Left cardiac atrium (tissue), 4 donors: ENCODE measurements at places on chromosomes 1 and 21. TPM values are rescaled to one million over a fixed set of nuclear protein-coding genes. Genes with fewer than 3 reads are reported as not detected.

The TCHH gene
- 0.03 TPM for total RNA-seq

The MOV10 gene
- total RNA-seq = 15.9 TPM

The FCER1A gene
- 0.94 TPM for total RNA-seq

The RPE65 gene
- total RNA-seq = not detected

The SELL gene
- total RNA-seq = 3.0 TPM

The S100A7 gene
- total RNA-seq = not detected

The AGRN gene
- total RNA-seq = 14.8 TPM

The CAPN8 gene
- total RNA-seq = 0.21 TPM

The ROR1 gene
- 5.7 TPM for total RNA-seq

The DNASE2B gene
- total RNA-seq = not detected

The APH1A gene
- 93.1 TPM for total RNA-seq

The ARHGAP29 gene
- 38.9 TPM for total RNA-seq

The NID1 gene
- 70.6 TPM for total RNA-seq

The DISP1 gene
- total RNA-seq = 8.0 TPM

The CD5L gene
- total RNA-seq = 0.38 TPM

The NR1I3 gene
- total RNA-seq = not detected

The PRKAA2 gene
- total RNA-seq = 53.2 TPM

The BMP8B gene
- 0.44 TPM for total RNA-seq

The PROX1 gene
- 59.5 TPM for total RNA-seq

The EDARADD gene
- 0.35 TPM for total RNA-seq

The AADACL4 gene
- total RNA-seq = not detected

The GLMN gene
- total RNA-seq = 6.4 TPM

The SLC45A1 gene
- 1.8 TPM for total RNA-seq

The SPRR2E gene
- not detected for total RNA-seq

The TMEM61 gene
- total RNA-seq = 0.27 TPM

The RIPPLY3 gene
- total RNA-seq = not detected

The C1orf74 gene
- total RNA-seq = 1.9 TPM

The HSD3B2 gene
- not detected for total RNA-seq

The CFHR4 gene
- not detected for total RNA-seq

The TRAF3IP3 gene
- total RNA-seq = 1.3 TPM

The SUMO3 gene
- total RNA-seq = 93.3 TPM

The MTF2 gene
- 10.1 TPM for total RNA-seq

The MCOLN3 gene
- total RNA-seq = 7.6 TPM

The DLGAP3 gene
- 0.18 TPM for total RNA-seq

The ORC1 gene
- total RNA-seq = 0.94 TPM

The APCS gene
- total RNA-seq = not detected

The CHD5 gene
- total RNA-seq = 0.39 TPM
